ENCODE measurements at places on chromosomes 16 and 17. TPM values are rescaled to one million over a fixed set of nuclear protein-coding genes. Genes with fewer than 3 reads are reported as not detected.

NRN1L gene
- total RNA-seq, result not detected

OR4D1 gene
- total RNA-seq, result not detected

TBC1D26 gene
- not detected for total RNA-seq

CACNG3 gene
- not detected for total RNA-seq

GRB7 gene
- total RNA-seq, result 62.0 TPM

CES1 gene
- 11.1 TPM for total RNA-seq

GP1BA gene
- total RNA-seq, result not detected

ZACN gene
- total RNA-seq, result not detected

ITGB3 gene
- 0.23 TPM for total RNA-seq

MSLN gene
- 3.6 TPM for total RNA-seq

GPR139 gene
- total RNA-seq, result not detected

CD19 gene
- not detected for total RNA-seq

HS3ST3B1 gene
- 6.3 TPM for total RNA-seq

RNF112 gene
- not detected for total RNA-seq

DNA sequence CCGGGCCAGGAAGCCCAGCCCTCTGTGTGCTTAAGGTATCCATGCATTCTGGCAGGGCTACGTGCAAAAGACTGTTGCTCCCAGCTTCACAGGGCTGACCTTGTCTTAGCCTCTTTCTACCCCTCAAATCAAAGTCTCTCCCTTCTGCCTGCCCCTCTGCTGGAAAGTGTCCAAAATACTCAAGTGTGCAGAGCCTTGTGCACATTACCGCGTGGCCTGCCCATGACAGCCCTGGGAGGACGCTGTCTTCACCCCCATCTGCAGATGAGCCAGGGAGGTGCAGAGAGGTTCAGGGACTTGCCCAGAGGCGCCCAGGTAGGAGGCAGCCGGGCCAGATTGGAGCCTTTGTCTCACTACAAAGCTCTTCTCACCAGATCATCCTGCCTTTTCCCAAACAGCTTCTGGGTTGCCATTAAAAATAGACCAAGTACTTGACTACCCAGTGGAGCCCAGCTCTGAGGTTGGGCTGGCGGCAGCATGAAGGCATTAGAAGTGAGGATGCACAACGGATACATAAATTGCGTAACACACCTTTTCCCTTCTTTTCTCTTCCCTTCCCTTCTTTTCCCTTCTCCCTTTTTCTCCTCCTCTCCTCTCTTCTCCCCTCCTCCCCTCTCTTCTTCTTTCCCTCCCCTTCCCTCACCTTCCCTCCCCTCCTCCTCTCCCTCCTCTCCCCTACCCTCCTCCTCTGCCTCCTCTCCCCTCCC lies 3.5 kb downstream of the CACNG4 start:
- H3K4me3 ChIP-seq, result no peak overlapping the region
- H3K36me3 ChIP-seq, result no peaks in the 10 kb centered on the region
- peaks cover 17% of the 10 kb centered on the region for H3K27me3 ChIP-seq
- H3K27ac ChIP-seq, result no peak overlapping the region

GRCh38 chr16:28875134-28876018 lies 2.9 kb upstream of the ATP2A1 start:
- H3K36me3 ChIP-seq, result peaks cover 11% of the 10 kb centered on the region
- peaks cover 10% of the 10 kb centered on the region for H3K4me1 ChIP-seq
- no peak overlapping the region for H3K27ac ChIP-seq
- DNase-seq, result no peak

GRCh38 chr17:78474614-78475146 lies 96.2 kb downstream of the PGS1 start:
- peaks cover 18% of the 10 kb centered on the region for H3K27me3 ChIP-seq
- no peak overlapping the region for H3K27ac ChIP-seq
- no peaks in the 10 kb centered on the region for H3K4me1 ChIP-seq
- no peak for DNase-seq
- no peak overlapping the region for H3K4me3 ChIP-seq

DNA sequence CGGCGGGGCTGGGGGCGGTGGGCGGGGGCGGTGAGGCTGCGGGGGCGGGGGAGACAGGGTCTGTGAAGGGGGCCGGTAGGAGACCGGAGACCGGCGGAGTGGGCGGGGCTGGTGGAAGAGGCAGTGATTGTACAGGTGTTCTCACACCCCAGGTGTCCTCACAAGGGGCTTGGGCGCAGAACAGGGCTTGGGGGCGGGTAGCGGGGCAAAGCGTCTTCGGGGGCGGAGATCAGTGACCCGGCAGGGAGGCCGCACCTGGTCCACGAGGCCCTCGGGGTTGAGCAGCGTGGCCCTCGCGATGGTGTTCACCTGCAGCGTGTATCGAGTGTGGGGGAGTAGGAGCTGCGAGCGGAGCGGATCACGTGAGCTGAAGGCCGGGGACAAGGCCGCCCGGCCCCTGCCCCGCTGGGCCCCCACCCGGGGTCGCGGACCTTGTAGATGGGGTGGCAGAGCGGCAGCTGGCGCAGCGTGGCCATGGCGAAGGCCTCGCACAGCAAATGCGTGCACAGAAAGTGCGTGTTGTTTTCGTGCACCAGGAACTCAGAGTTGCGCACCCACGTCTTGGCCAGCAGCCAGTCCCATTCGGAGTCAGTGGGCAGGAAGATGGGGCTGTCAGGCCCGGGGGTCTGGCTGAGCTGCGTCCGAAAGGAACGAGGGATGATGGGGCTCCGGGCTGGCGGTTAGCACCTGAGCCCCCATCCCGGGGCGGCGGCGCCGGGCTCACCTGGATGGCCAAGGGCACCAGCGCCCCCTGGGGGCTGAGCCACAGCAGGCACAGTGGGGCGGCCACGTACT lies 8.5 kb downstream of the ALOXE3 start:
- H3K36me3 ChIP-seq, result no peaks in the 10 kb centered on the region
- DNase-seq, result no peak
- no peak overlapping the region for H3K27ac ChIP-seq

DNA sequence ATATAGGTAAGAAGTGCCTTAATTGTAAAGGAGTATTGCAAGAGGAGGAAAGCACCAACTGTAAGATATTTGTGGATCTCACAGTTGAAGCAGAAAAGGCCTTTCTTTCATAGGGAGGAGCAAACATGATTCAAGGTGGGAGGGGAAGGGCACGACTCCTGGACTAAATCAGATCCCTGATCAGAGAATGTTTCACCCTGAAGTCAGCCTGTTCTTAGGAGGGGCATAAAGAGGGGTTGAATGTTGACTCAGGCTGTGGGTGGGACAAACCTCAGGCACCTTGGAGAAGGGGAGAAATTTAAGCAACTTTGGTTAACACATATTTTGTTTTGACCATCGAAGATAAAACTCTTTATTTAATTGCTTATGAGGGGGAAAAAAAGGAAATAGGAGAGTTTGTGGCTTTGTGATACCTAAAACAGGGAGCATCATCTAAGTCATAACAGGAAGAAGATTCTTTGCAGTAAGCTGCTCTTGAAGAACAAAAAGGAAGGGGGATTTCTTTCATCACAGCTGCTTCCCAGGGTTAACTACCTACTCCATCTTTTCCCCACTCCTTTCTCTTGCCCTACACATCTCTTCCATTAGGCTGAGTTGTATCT lies 158.6 kb upstream of the ZNF267 start:
- no peak overlapping the region for H3K4me3 ChIP-seq
- DNase-seq, result no peak
- H3K27ac ChIP-seq, result no peak overlapping the region
- no peaks in the 10 kb centered on the region for H3K27me3 ChIP-seq
- H3K36me3 ChIP-seq, result peaks cover 32% of the 10 kb centered on the region
- peaks cover 40% of the 10 kb centered on the region for H3K4me1 ChIP-seq

- no peak overlapping the region for H3K27ac ChIP-seq
- no peaks in the 10 kb centered on the region for H3K36me3 ChIP-seq
- no peaks in the 10 kb centered on the region for H3K27me3 ChIP-seq
- no peak overlapping the region for H3K4me3 ChIP-seq
Measured at GRCh38 chr16:7513429-7513828, 180.8 kb downstream of the RBFOX1 start.

DNA sequence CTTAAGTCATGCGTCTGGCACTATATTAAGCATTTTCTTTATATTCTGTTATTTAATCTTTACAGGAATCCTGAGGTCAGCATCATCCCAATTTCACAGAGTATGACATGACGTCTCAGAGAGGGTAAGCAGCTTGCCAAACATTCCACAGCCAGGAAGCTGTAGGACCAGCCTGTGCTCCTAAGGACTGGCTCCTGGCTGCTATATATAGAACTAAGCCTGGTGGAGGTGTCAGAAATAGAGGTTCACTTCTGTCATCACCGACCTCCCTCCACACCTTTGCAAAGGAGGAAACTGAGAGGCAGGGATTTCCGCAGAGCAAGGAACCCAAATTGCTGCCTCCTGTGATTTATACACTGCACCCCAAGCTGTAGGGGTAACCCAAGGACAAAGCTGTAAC lies 37.9 kb upstream of the NDRG4 start:
- H3K4me3 ChIP-seq, result no peak overlapping the region
- H3K27ac ChIP-seq, result no peak overlapping the region
- peaks cover 9% of the 10 kb centered on the region for H3K4me1 ChIP-seq
- DNase-seq, result no peak
- H3K27me3 ChIP-seq, result peaks cover 11% of the 10 kb centered on the region
- no peaks in the 10 kb centered on the region for H3K36me3 ChIP-seq

DNA sequence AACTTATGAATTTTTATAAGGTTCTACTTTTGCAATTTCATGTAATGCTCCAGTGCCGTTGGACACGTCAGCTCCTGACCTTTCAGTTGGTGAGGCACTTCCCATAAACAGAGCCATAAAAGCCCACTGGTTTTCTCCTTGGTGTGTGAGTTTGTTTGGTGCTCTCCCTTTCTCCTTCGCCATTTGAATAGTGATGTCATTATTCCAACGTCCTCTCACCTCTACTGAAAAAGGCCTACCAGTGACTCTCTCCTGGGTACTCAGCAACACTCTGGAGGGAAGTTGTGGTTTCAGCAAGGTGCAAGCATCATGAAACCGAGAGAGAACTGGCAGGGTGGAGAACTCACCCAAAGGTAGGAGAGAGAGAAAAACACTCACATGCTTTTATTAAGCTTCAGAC lies 29.6 kb upstream of the HNF1B start:
- H3K4me3 ChIP-seq, result no peak overlapping the region
- no peak for DNase-seq
- H3K4me1 ChIP-seq, result no peaks in the 10 kb centered on the region
- H3K36me3 ChIP-seq, result no peaks in the 10 kb centered on the region
- H3K27ac ChIP-seq, result no peak overlapping the region
- no peaks in the 10 kb centered on the region for H3K27me3 ChIP-seq

GRCh38 chr17:77798031-77798430 lies 160.5 kb upstream of the TNRC6C start:
- DNase-seq, result no peak
- H3K4me3 ChIP-seq, result no peak overlapping the region
- no peak overlapping the region for H3K27ac ChIP-seq
- no peaks in the 10 kb centered on the region for H3K36me3 ChIP-seq
- no peaks in the 10 kb centered on the region for H3K27me3 ChIP-seq

DNA sequence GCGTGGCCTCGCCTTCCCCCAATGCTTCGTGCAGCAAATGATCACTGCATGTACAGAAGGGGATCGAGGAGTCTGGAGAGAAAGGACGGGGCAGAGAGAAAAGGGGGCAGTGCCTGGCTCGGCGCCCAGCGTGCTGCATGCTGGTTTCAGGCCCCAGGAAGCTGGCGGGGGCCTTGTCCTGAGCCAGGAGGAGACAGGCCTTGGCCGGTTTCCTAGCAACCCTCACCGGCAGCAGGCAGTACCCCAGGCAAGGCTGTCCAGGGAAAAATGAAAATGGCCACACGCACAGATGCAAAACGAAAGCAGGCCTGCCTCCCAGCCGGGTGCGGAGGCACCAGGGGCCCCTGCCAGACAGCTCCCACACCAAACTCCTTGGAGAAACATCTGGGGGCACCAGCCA lies 126.3 kb downstream of the ZFHX3 start:
- no peaks in the 10 kb centered on the region for H3K36me3 ChIP-seq
- no peak overlapping the region for H3K27ac ChIP-seq
- no peak for DNase-seq
- H3K27me3 ChIP-seq, result no peaks in the 10 kb centered on the region

GRCh38 chr16:3950343-3951193 lies 70.1 kb upstream of the CREBBP start:
- H3K27me3 ChIP-seq, result no peaks in the 10 kb centered on the region
- no peak for DNase-seq
- peaks cover 78% of the 10 kb centered on the region for H3K4me1 ChIP-seq
- peak overlapping the region; percentile 10 for H3K4me3 ChIP-seq

DNA sequence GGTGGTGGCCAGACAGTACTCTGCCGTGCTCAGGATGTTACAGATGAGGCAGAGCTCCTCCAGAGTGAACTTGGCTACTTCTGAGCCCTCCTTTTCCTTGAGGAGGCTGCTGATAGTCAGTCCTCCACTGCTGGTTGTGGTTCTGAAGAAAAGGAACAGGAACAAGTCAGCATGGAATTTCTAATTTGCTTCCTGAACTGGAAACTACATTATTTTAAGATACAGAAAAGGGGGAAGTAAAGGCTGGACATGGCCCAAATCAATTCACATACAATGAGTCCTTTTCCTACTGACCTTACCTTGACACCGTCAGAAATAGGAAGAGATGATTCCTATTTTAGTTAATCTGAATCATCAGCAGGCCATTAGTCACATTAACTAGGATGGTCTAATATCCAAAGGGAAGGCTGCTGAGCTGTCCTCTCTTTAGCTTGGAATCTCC lies 154.2 kb downstream of the VPS53 start:
- peak overlapping the region; percentile 89 for H3K27ac ChIP-seq
- peaks cover 7% of the 10 kb centered on the region for H3K36me3 ChIP-seq
- DNase-seq, result no peak
- H3K4me1 ChIP-seq, result peaks cover 3% of the 10 kb centered on the region
- no peak overlapping the region for H3K4me3 ChIP-seq
- no peaks in the 10 kb centered on the region for H3K27me3 ChIP-seq

- DNase-seq, result no peak
- H3K4me1 ChIP-seq, result no peaks in the 10 kb centered on the region
- no peak overlapping the region for H3K27ac ChIP-seq
- no peaks in the 10 kb centered on the region for H3K27me3 ChIP-seq
- H3K4me3 ChIP-seq, result no peak overlapping the region
- H3K36me3 ChIP-seq, result peaks cover 62% of the 10 kb centered on the region
Measured at GRCh38 chr16:945271-946047, 25.3 kb downstream of the LMF1 start.

DNA sequence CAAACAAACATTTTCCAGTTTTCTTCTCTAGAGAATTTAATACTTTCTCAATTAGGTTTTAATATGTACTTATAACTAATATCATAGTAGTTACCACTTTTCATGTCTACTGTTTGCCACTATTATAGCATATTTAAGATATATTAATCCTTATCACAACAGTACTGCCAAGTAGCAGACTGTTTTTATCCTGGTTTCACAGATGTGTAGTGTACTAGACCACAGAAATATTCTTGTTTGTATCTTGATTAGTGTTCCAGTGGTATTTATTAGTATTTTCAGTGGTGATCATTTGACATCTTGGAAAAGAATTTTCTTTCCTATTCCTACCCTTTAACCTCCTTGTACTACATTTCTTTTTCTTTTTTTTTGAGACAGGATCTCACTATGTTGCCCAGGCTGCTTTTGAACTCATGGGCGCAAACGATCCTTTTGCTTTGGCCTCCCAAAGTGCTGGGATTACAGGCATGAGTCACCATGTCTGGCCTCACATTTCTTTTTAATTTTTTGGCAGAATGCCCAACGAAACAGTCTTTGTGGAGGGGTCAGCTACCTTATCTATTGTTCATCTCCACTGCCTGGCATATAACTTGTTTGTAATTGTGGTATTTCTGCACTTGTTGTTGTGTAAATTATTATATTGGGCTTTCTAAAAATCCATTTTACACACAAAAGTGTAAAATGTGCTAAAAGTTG lies 27.2 kb downstream of the MAP2K4 start:
- DNase-seq, result no peak
- peaks cover 7% of the 10 kb centered on the region for H3K4me1 ChIP-seq
- no peaks in the 10 kb centered on the region for H3K27me3 ChIP-seq
- no peak overlapping the region for H3K27ac ChIP-seq
- no peaks in the 10 kb centered on the region for H3K36me3 ChIP-seq
